NCI-H510A (cell line): ENCODE measurements at places on chromosomes 1 and 21.

DNA sequence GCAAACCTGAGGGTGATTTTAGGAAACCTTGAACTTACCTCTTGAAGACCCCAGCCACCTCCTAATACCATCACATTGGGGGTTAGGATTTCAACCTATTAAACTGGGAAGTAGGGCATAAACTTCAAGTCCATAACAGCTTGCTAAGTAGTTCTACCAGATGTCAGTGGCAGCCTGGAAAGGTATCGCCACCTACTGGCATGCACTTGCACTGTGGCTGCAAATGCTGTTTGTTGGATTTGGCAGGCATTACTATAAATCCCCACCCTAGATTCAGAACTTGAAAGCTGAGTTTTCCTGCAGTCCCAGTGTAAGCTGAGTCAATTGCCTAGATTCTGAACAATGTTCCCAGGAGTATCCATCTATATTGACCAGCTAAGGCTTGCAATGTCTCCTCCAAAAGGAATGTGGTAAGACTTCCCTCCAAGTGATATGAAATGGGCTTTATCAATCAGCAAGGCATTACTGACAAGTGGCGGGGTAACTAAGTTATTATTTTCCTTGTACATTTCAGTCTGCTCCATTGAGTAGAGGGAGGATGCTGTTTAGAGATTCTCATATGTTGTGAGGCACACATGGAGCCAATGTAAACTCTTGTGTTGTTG lies 474.5 kb downstream of the PTPRC start:
- no peak for DNase-seq

- DNase-seq = peak; percentile 61
Observed at GRCh38 chr1:220787069-220787619, 431 bp downstream of the MTARC1 start.

- DNase-seq = no peak
Observed at GRCh38 chr1:212315184-212315583, 30.0 kb downstream of the PPP2R5A start.

DNA sequence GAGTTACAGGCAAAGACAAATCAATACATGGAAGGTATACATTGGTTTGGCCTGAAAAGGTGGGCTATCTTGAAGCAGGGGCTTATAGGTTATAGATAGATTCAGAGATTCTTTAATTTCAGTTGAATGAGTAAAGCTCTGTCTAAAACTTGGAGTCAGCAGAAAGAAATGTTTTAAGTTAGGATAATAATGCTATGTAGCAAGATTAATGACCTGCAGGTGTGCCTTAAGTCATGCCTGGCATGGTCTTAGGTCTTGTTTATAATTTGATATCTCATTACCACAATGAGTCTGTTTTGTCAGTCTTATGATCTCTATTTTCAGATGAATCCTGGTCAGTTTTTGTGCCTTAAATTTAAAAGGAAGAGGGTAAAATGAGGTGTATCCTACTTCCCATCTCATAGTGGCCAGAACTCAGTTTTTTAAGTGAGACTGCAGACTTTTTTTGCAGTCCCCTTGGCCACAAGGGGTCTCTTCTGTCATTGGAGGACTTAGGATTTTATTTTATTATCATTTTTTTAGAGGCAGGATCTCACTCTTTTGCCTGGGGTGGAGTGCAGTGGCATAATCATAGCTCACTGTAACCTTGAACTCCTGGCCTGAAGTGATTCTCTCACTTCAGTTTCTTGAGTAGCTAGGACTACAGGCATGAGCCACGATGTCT lies 21.3 kb upstream of the PGBD2 start:
- DNase-seq = no peak

- DNase-seq = peak; percentile 79
Observed at GRCh38 chr1:91617285-91617765, 116.7 kb downstream of the CDC7 start.

DNA sequence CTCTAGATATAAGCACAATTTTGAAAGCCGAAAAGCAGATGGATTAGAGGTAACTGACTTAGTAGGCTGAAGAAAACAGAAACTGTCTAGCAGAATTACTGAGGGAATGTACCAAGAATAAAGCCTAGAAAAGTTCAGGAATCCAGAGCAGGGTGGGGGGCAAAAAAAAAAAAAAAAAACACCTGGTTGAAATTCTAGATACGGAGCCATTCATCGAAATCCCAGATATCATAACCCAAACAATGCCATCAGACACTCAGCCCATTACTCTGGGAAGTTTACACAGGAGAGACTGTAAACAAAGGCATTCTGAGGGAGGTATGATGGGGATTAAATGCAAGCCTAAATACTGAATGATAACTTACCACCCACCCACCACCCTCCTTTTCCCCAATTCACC lies 45.6 kb downstream of the ENAH start:
- DNase-seq = no peak

DNA sequence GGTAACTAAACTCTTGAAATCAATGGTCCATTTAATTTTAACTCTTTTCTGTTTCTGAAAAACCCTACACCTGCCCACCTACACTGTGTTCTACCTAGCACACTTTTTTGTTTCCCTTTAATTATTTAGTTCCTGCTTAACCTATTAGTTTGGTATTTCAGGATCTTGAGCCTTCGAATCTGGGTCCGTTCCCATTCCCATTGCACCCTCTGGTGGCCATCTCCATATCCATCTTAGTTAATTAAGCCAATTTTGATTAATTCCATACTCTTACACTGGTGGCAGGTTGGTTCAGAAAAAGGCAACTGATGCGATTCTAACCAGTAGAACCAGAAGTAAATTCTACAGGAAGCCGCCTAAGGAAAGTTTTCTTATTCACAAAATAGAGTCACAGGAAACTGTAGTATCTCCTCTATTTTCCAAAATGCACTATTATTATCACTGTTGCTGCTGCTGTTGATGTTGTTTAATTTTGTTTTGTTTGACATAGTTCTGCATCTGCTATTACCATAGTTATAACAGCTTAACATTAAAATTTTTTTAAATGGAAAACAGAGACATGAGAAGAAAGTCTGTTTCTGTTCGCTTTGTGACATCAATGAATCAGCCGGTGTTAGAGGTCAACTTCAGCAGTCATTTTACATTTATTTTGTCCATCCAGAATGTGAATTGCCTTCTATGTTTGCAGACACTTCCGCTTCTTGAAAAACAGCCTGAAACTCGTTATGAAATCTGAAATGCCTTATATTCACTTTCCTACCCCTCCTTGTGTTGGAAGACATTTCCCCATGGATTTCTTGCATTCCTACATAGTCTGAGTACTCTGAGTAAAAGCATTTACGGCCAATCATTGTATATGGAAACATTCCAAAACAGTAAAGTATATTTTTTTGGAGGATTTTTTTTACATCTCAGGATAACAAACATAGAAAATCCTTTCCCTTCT lies 115.5 kb upstream of the NCAM2 start:
- DNase-seq = no peak

GRCh38 chr1:227795732-227796131 lies 19.7 kb upstream of the PRSS38 start:
- DNase-seq = no peak

DNA sequence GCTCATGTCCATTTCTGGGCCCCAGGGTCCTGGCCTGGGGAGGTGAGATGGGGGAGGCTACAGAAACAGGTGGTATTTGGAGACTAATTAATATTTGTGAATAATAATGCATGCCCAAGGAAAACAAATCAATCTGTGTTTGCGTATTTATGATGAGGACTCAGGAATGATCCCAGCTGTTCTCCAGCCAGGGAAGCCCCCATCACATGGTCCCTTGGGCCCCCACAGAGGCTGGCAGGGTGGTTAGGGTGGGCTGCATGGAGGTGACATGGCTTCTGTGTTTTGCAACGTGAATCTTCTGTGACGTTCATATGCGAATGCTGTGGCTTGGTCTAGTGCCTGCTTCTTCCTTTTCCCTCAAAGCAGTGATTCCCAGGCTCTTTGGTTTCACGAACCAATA lies 10.5 kb downstream of the PTPRF start:
- no peak for DNase-seq

- no peak for DNase-seq
Observed at GRCh38 chr1:22234476-22235030, 91.7 kb upstream of the WNT4 start.

DNA sequence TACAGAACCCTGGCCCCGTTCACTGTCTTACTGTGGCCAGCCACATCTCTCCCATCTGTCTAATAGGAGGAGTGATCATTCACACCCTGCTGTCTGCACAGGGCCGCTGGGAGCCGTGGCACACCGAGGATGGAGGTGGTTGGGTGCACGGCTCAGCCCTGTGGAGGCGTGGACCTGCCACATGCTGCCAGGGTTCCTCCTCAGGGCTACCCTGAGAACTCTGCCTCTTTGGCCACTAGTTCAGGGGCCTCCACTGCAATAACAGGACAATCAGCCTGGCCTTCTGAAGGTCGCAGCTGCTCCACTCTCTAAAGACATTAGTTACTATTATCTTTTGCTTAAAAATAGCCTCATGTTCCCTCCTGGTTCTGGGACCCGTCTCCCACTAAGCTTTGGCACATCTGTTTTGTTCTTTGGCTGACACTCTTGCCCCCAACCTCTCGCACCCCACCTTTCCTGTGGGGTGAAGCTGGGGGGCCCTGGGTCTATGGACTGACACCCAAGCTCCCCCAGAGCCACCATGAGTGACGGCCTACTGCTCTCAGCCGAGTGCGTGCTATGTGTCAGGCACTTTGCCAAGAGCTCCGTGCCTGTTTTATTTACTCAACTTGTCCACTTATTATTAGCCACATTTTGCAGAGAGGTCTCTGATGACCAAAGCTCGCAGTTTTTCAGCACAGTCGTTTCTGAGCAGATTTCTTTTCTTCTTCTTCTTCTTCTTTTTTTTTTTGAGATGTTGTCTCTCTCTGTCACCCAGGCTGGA lies 66.3 kb downstream of the ARHGEF10L start:
- DNase-seq = no peak

- no peak for DNase-seq
Observed at GRCh38 chr1:218846181-218846580, 327.5 kb upstream of the LYPLAL1 start.

DNA sequence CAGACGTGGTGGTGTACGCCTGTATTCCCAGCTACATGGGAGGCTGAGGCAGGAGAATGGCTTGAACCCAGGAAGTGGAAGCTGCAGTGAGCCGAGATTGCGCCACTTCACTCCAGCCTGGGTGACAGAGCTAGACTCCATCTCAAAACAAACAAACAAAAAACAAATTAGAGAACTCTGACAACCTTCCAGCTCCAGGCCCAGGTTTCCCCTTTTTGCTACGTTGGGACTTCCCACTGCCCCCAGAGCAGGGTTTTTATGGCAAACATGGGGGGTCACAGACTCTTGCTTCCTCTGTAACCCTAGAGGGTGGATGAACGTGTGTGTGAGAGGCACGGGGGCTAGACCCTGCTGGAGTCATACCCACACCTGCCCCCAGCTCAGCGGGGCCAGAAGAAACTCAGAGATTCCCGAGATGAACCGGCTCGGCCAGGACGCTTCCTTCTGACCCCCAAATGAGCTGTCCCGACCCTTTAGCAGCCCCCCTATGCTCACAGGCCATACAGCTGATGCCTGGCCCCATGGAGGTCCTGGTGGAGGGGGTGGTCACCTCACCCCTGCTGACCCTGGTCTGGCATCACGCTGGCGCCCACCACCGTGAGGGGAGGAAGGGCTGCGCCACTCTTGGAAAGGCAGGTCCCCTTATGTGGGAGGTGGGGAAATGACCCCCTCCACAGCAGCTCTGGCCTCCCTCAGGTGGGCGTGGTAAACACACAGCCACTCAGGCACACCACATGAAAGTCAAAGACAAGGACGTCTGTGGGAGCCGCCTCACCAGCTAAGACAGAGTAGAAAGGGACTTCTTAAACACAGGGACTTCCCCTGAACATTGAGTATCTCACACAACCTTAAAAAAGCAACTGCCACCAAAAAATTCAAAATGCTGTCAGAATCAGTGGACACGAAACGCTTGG lies 7.1 kb downstream of the GPR157 start:
- DNase-seq = no peak

- no peak for DNase-seq
Observed at GRCh38 chr1:68211761-68212380, 20.5 kb downstream of the WLS start.

DNA sequence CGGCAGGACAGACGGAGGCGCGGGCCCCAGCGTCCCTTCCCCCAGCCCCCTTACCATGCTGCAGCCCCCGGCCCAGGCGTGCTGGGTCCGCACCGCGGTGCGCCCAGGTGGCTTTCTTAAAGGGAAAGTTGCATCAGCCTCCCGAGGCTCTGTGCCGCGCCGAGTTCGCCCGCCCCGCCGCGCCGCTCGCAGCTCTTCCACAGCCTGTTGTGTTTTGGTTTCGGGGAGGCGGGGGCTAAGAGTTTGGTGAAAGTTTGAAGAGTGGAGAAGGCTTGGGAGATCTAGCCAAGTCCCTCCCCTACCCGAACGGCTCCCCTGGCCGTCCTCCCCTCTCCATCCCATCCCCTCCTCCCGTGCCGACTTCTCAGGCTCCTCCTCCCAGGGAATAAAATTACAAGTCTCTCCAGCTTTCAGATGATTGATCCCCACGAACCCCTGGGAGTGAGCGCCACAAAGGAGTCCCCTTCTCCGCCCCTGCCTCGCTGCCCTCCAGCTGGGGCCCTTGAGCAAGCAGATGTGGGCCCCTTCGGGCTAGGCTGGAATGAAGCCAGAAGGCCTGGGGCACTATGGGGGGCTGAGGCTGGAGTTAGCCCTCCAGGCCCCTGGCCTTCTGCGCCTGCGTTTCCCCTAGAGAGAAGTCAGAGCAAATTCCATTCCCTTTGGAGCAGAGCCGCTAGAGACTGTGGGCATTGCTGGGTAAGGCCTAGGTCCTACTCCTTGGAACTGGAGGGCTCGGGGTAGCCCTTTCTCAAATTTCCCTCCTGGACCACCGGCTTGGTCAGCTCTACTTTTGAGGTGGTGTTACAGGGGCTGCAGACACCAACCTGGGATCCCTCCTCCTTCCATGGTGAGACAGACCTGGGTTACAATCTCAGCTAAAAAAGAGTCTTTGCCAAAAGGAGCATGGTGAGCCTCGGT lies at the start of gene SLC6A9:
Gene SLC6A9, minus strand, starts transcription at position 211 of the 918 bp plus-strand sequence. CDS start 7,185 bp downstream, outside the sequence.
- DNase-seq = peak; percentile 85

DNA sequence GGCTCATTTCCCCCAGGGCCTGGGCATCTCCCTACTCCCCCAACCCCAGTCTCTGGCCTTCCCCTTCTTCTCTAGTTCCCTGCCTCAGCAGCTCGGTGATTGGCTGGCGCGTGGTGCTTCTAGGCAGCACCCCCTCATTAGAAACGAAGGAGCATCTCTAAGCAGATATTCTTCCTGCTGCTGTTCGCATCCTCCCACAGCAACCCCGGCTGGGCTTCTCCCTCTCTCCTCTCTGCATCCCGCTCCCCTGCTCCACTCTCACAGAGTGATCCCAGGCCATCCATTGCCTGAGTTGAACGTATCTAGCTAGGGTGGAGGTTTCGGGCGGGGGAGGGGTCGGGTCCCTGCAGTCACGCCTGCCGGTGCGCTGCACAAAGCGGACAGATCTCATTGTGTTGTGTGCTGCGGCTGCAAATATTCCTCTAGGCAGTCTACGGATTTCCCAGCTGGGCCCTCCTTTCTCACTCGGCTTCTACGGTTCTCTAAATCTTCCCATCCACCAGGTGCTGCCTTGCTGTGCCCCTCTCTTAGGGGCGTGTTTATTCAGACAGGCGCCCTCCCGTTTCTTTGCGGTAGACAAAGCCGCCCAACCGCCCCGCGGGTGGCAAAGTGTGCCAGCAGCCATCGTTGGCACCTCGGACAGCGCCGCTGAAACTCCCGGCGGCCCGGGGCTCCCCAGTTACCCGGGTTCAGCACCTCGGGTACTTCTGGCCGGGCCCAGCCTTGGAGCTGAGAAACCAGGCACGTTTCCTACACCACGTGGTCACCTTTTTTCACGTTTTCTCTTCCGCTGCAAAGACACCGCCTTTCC lies 2.2 kb downstream of the CACNA1E start:
- DNase-seq = peak; percentile 81
